Psoas muscle (tissue), 8 donors: ENCODE measurements at places on chromosomes 12 and 14. TPM values are rescaled to one million over a fixed set of nuclear protein-coding genes. Genes with fewer than 3 reads are reported as not detected.

Gene CNTN1
- 0.49 TPM for total RNA-seq

Gene FOXM1
- total RNA-seq = not detected

Gene ACSM4
- not detected for total RNA-seq

Gene FOXN4
- not detected for total RNA-seq

Gene JPH4
- total RNA-seq = 0.05 TPM

GRCh38 chr12:2769866-2770533 is 24.8 kb upstream of the FKBP4 start:
- DNase-seq = no peak

GRCh38 chr14:24058260-24058950 is 6.6 kb downstream of the CARMIL3 start:
- peak; percentile 74 for DNase-seq

DNA sequence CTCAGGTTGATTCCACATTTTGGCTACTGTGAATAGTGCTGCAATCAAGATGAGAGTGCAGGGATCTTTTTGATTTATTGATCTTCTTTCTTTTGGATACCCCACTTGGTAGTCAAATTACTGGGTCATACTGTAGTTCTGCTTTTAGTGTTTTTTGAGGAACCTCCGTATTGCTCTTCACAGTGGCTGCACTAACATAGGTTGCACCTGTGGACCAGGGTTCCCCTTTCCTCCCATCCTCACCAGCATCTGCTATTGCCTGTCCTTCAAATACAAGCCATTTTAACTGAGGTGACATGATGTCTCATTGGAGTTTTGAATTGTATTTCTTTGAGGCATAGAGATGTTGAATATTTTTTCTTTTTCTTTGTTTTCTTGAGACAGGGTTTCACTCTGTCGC is 152.5 kb upstream of the TMEM132C start:
- no peak for DNase-seq

DNA sequence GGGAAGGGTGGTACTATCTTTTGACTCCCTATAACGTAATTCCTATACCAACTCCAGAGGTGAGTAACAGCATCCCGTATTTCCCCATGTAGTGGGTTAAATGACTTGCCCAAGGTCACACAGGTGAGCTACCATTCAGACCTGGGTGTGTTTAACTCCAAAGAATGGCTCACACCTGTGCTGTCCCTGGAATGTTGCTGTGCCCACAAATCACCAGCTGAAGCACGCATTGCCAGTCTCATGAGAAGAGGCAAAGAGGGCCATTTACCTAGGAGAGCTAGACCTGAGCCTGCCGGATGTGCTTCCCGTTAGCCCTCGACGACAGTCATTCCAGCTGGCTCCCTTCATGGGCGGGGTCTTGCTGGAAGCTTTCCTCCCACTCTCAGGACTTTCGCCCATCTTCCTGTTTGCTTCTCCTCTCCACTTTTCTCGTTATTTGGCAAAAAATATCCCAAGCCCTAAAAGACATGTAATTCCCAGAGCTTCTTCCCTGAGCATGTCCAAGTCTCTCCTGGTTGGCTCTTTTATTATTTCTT is 106.6 kb upstream of the VASH1 start:
- no peak for DNase-seq

DNA sequence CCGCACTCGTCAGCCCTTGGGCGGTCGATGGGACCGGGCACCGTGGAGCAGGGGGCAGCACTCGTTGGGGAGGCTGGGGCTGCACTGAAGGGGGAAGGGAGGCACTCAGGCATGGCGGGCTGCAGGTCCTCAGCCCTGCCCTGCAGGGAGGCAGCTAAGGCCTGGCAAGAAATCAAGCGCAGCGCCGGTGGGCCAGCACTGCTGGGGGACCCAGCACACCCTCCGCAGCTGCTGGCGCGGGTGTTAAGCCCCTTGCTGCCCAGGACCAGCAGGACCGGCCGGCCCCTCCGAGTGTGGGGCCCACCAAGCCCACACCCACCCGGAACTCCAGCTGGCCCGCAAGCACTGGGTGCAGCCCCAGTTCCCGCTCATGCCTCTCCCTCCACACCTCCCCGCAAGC is 35.7 kb upstream of the YAF2 start:
- no peak for DNase-seq

GRCh38 chr14:52268279-52269061 is 972 bp downstream of the PTGDR start:
- peak; percentile 24 for DNase-seq

GRCh38 chr12:111368291-111368787 is 556 bp downstream of the PHETA1 start:
- no peak for DNase-seq

DNA sequence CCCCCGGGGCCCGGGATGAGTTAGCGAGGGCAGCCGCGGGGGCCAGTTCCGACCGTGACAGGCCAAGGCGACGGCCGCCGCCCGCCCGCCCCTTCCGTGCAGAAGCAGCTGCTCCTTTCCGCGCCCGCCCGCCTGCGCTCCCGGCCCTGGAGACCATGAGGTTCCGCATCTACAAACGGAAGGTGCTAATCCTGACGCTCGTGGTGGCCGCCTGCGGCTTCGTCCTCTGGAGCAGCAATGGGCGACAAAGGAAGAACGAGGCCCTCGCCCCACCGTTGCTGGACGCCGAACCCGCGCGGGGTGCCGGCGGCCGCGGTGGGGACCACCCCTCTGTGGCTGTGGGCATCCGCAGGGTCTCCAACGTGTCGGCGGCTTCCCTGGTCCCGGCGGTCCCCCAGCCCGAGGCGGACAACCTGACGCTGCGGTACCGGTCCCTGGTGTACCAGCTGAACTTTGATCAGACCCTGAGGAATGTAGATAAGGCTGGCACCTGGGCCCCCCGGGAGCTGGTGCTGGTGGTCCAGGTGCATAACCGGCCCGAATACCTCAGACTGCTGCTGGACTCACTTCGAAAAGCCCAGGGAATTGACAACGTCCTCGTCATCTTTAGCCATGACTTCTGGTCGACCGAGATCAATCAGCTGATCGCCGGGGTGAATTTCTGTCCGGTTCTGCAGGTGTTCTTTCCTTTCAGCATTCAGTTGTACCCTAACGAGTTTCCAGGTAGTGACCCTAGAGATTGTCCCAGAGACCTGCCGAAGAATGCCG is 699 bp downstream of the MGAT2 start:
- peak; percentile 82 for DNase-seq

GRCh38 chr14:63877550-63877939 is 24.7 kb downstream of the SYNE2 start:
- DNase-seq = no peak

DNA sequence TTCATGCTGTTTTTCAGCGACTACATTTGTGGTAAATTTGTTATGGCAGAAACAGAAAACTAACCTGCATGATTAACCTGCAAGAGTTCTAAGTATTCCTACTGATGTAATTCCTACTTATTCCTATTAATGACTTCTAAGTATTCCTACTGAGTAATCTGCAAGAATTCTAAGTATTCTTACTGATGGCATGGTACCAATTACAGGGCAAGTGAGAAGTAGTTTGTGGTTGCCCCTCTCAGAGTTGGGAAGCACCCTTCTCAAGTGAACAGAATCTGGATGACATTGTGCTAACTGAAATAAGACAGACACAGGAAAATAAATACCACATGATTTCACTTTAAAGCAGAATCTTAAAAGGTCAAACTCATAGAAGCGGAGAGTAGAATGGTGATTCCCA is 100.9 kb upstream of the CPNE8 start:
- DNase-seq = no peak

DNA sequence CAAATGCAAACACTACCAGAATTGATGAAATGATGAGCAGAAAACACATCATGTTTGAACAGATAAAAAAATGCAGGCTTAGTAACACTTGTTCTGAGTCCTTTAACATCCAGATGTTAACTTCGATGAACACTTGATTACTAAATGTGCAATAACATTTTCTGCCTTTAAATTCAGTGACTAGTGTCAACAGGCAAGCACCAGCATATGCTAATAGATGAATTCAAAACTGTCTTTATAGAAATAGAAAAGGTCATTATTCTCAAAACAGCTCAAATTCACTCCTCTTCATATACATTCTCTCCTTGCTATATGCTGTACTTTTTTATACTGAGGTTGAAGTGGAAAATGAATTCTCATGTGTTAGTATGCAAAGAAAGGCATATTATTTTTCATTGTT is at the start of gene TAS2R19:
Gene TAS2R19 (minus strand): TSS at position 101 of the 400 bp plus-strand sequence. CDS start 49 bp downstream, at position 52.
- DNase-seq = no peak

DNA sequence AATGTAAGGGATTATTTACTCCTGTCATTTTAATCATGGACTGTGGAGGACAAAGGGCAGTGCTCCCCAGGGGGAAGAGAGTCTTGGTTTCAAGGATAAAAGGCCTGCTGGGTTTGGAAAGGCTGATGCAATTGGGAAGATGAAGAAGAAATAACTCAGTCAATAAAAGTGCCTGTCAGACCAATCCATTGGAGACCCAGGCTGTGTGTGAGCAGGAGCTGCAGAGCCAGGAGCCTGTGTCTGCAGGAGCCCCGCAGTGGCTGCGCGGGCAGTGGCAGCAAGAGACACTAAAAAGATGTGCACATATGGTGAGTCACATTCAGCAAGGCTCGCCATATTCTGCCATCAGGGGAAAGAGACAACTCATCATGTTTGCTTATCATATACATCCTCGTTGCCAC is 90.4 kb downstream of the CRACR2A start:
- no peak for DNase-seq

DNA sequence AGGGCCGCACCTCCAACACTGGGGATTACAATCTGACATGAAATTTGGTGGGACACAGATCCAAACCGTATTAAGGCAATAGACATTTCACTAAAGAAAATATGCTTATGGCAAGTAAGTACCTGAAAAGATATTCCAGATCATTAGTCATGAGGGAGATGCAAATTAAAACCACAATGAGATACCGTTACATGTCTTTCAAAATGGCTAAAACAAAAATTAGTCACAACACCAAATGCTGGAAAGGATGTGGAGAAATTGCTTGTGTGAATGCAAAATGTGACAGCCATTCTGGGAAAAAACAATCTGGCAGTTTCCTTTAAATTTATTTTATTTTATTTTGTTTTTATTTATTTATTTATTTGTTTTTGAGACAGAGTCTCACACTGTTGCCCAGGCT is 82.3 kb upstream of the PTGDR start:
- no peak for DNase-seq

DNA sequence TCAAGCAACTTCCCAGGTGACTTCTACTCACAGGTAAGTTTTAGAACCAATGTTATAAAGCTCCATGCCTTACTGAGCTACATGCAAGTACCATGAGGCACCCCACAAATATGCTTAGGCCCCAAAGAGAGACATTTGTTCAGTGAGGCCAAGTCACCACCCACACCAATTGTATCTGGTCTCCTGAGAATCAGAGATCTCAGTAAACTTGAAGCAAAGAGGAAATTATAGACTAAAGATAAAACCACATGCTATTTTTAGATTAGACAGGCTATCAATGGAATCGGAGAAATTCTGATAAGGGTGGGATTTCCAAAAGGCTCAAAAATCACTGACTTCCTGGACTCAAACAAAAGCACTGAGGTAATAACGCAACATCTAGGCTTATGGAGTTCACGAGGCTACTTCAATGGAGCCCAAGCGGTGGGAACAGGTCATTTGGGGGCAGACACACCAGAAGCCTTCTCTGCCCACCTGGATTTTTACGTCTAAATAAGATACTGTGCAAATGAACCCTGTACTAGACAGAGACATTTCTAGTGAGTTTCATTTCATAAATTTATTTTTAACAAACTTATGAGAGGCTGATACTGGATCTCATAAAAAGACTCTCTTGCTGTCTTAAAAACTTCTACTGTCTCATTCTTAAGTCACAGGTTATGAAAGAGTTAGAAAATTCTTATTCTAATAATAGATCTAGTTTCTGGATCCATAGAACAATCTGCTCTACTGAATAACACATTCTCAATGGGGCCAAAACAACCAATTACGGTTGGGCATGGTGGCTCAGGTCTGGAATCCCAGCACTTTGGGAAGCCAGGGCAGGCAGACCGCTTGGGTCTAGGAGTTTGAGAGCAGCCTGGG is 7.7 kb downstream of the SLC15A4 start:
- DNase-seq = no peak
